Chondrocyte (in vitro differentiated cells): ENCODE measurements at places on chromosomes 6 and 20. TPM values are rescaled to one million over a fixed set of nuclear protein-coding genes. Genes with fewer than 3 reads are reported as not detected.
A peak's percentile ranks its signal among the peaks of the same experiment; 100 is the strongest.

Gene HACE1
- total RNA-seq = 17.1 to 18.2 TPM (median 17.2 TPM) in 3 replicates

Gene FAM209B
- not detected in 3 replicates for total RNA-seq

Gene SLC2A10
- total RNA-seq = 39.6 to 43.5 TPM (median 40.2 TPM) in 3 replicates

Gene RAD21L1
- not detected in 3 replicates for total RNA-seq

Gene BTN1A1
- total RNA-seq = not detected in 3 replicates

Gene PACRG
- total RNA-seq = 0.59 to 2.5 TPM (median 1.1 TPM) in 3 replicates

Gene GLP1R
- not detected in 3 replicates for total RNA-seq

Gene SLC22A16
- not detected in 3 replicates for total RNA-seq

GRCh38 chr6:6619021-6619794, 30.7 kb downstream of the LY86 start:
- H3K4me3 ChIP-seq = no peak overlapping the region
- H3K36me3 ChIP-seq = no peaks in the 10 kb centered on the region
- peaks cover 18% of the 10 kb centered on the region for H3K27me3 ChIP-seq
- H3K4me1 ChIP-seq = peaks cover 10% of the 10 kb centered on the region
- H3K27ac ChIP-seq = no peak overlapping the region

DNA sequence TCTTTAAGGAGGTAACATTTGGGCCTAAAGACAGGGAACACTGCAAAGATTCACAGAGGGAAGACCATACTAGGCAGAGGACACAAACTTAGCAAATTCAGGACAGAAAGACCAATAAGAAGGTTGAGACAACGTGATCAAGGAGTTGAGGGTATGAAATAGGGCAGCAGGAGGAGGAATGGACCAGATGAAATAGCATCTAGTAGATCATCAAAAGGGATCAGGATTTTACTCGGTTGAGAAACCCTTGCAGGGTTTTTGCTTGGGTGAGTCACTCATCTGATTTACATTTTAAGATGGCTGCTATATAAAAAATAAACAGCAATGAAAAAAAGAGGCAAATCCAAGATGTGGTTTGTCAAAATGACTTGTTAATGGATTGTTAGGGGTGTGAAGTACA, 4.7 kb downstream of the BCLAF1 start:
- no peak overlapping the region for H3K4me3 ChIP-seq
- peak overlapping the region; percentile 74 for H3K27ac ChIP-seq
- no peaks in the 10 kb centered on the region for H3K27me3 ChIP-seq
- H3K4me1 ChIP-seq = peaks cover 70% of the 10 kb centered on the region
- no peak for DNase-seq

DNA sequence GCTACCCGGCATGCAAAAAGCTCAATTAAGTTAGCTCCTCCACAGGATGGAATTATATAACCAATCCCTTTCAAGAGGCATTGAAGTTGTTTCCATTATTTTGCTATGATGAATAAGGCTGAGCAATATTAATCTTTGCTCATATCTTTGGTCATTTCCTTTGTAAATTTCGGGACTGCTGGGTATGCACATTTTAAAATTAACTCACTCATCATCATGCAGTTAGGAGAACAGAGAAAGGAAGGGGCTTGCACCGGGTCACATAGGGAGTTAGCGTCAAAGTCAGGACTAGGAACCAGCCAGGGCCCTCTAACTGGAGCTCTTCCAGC, 430 bp upstream of the FAM110A start:
- H3K36me3 ChIP-seq = no peaks in the 10 kb centered on the region
- peak overlapping the region; percentile 78 for H3K4me3 ChIP-seq
- no peak for DNase-seq
- H3K4me1 ChIP-seq = peaks cover 24% of the 10 kb centered on the region
- H3K27ac ChIP-seq = peak overlapping the region; percentile 78

DNA sequence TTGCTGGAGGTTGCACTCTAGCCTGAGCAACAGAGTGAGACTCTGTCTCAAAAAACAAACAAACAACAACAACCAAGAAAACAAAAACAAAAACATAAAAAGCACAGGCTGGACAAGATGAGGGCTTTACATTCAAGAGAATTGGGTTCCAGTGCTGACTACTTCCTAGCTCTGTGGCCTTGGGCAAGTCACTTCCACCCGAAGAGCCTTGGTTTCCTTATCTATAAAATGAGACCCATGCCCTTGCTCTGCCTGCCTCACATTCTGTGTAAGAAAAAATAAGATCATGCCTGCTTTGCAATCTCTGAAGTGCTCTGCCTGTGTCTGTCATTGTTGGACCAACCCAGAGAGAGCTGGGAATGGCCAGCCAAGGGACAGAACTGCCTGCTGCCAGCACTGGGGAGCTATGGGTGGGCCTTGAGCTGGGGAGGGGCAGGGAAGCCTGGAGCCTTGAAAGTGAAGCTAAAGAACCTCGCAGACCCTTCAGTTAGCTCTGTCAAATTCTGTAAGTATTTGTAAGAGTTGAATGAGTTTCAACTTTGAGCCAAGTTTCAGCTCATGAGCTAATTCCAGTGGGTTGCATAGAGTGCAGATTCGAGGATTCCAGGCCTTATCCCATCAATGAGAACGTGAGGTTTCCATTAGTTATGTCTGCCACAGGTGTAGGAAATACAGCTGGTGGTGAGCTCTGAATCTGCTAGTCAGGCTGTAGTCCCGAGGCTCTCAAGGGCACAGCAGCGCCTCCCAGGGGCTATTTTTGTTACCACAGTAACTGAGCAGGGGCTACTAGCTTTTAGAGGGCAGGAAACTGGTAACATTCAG, 93.2 kb downstream of the DLGAP4 start:
- H3K27me3 ChIP-seq = peaks cover 47% of the 10 kb centered on the region
- H3K4me3 ChIP-seq = no peak overlapping the region
- H3K4me1 ChIP-seq = no peaks in the 10 kb centered on the region
- no peak overlapping the region for H3K27ac ChIP-seq

- H3K4me3 ChIP-seq = no peak overlapping the region
- H3K27ac ChIP-seq = peak overlapping the region; percentile 12
- H3K27me3 ChIP-seq = no peaks in the 10 kb centered on the region
- no peaks in the 10 kb centered on the region for H3K36me3 ChIP-seq
- no peak for DNase-seq
These were observed 6.8 kb upstream of the COMMD7 start for GRCh38 chr20:32749914-32750637.

GRCh38 chr6:139644821-139645220, 270.4 kb upstream of the CITED2 start:
- H3K4me3 ChIP-seq = no peak overlapping the region
- peaks cover 37% of the 10 kb centered on the region for H3K4me1 ChIP-seq
- DNase-seq = no peak
- H3K27me3 ChIP-seq = no peaks in the 10 kb centered on the region
- H3K27ac ChIP-seq = peak overlapping the region; percentile 66
- peaks cover 2% of the 10 kb centered on the region for H3K36me3 ChIP-seq

DNA sequence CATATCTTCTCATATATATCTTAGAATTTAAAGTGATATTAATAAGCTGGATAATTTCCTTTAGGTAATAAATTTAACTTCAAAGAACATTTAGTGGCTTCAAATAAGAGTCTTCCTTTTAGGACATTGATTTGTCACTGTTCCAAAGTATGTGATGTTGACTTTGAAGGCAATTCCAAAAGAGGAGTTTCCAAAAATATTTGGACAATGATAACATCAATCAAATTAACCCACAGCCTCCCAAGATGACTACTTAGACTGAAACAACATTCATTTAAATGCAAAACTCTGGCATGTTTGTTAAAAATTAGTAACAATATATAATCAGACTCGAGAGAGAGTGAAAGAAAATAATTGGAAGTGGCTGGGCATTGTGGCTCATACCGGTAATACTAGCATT, 211.1 kb downstream of the OGFRL1 start:
- H3K4me1 ChIP-seq = peaks cover 40% of the 10 kb centered on the region
- H3K27me3 ChIP-seq = no peaks in the 10 kb centered on the region
- H3K27ac ChIP-seq = no peak overlapping the region
- H3K4me3 ChIP-seq = no peak overlapping the region

DNA sequence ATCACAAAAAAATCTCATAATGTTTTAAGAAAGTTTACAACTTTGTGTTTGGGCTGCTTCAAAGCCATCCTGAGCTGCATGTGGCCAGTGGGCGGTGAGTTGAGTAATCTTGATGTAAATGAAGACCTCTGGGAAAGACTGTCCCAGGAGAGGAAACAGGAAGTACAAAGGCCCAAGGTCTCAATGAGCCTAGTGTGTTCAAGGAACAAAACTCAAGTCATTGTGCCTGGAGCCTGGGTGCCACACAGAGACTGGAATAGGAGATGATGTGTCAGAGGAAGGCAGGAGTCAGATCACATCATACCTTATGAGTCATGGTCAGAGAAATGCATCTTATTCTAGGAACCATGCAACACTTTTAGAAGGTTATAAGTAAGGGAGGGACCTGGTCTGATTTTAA, 51.5 kb downstream of the COL19A1 start:
- no peak for DNase-seq
- no peak overlapping the region for H3K4me3 ChIP-seq
- H3K4me1 ChIP-seq = peaks cover 18% of the 10 kb centered on the region
- H3K27ac ChIP-seq = peak overlapping the region; percentile 72
- no peaks in the 10 kb centered on the region for H3K27me3 ChIP-seq

DNA sequence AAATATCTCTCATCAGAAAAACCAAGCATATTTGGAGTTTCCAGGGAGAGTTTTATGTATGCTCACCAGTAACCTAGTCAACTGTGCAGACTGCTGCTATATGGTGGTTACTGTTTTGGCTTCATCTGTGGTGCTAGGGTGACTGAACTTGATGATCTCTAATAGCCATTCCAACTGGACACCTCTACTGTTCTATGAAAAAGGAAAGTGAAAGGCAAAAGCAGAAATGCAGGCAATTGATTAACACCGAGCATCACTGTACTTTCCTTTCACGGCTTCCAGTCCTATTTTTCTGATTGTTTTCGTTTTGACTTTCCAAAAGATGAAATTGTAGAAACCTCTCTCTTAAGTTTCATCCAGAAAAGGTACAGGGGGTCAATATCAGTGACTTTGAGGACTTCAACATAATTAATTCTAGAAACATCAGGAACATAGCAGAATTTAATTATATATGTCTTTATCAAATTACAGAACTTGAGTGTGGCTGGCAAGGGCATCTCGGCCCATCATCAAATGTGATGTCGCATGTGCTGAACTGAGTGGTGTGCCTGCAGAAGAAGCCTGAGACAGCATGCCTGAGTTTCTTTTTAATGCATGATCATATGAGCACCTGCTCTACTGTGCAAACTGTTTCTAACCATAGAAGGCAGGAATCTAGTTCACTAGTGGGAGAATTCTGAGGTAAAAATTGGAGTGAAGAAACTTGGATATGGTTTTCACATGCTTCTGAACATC, 464.3 kb upstream of the FLRT3 start:
- H3K4me1 ChIP-seq = no peaks in the 10 kb centered on the region
- no peak overlapping the region for H3K27ac ChIP-seq
- peaks cover 3% of the 10 kb centered on the region for H3K27me3 ChIP-seq
- H3K4me3 ChIP-seq = no peak overlapping the region
- DNase-seq = no peak

- peak; percentile 24 for DNase-seq
- H3K27ac ChIP-seq = no peak overlapping the region
- no peak overlapping the region for H3K4me3 ChIP-seq
- peaks cover 2% of the 10 kb centered on the region for H3K36me3 ChIP-seq
- H3K4me1 ChIP-seq = peaks cover 6% of the 10 kb centered on the region
- H3K27me3 ChIP-seq = peaks cover 8% of the 10 kb centered on the region
These were observed 42.5 kb downstream of the SPDEF start for GRCh38 chr6:34513646-34514045.

DNA sequence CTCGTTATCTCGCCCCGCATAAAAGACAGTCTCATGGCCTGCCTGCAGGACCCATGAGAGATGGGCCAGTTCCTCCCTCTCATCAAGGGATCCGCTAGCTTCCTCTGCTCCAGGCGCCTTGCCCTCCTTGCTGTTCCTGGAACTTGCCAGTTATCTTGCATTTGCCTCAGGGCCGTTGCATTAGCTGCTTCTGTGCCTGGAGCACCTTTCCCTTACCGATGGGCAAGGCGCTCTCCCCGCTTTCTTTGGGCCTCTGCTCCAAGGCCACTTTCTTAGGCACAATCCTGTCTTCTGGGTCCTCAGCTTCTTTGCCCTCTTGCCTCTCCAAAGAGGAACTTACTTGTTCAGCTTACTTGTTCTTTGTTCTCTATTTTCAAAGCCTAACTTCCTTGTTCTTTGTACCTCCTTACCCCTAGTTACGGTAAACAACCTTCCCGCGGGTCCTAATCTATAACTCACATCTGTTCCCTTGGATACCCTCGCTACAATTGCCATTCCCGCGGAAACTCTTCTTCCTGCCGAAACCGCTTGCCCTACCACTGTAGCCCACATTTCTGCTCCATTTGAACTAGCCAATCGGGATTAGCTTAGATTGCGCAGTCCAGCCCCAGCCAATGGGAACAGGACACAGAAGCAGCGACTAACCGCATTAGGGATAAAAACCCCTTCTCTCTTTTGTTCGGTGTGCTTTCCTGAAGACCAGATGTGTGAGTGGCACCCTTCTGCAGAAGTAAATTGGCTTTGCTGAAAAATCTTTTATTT, 887 bp upstream of the NSFL1C start:
- no peak overlapping the region for H3K27ac ChIP-seq
- no peak for DNase-seq
- H3K27me3 ChIP-seq = no peaks in the 10 kb centered on the region
- H3K4me1 ChIP-seq = peaks cover 53% of the 10 kb centered on the region
- no peaks in the 10 kb centered on the region for H3K36me3 ChIP-seq

DNA sequence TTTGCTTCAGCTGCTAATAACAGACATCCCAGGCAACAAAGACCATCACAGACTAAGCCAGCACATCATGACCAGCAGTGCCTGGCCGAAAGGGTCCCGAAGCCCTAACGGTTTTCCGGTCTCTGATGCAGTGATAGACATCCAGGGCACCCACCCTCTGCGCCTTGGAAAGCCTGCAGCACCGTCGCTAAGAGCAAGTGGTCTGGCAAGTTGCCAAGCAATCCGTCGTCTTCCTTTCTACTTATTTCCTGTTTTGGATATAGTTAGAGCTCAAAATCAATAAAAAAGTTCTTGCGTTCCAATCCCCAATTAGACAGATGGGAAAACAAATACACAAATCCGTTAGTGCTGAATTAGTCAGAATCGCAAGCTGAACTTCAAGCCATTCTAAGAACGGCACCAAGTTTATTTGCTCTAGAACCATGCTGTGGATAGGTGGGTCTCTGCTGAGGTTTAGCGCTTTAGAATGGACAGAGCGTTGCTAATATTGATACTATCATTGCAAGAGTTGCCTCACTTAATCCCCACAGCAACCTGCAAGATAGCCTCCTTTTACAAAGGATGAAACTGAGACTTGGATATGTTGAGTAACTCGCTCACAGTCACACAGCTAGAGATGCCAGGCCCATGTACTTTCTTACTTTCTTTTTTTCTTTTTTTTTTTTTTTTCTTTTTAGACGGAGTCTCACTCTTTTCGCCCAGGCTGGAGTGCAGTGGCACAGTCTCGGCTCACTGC, 163.3 kb upstream of the SNX9 start:
- no peak overlapping the region for H3K4me3 ChIP-seq
- H3K27ac ChIP-seq = no peak overlapping the region
- H3K36me3 ChIP-seq = peaks cover 15% of the 10 kb centered on the region
- H3K27me3 ChIP-seq = no peaks in the 10 kb centered on the region
- H3K4me1 ChIP-seq = no peaks in the 10 kb centered on the region
- DNase-seq = no peak

DNA sequence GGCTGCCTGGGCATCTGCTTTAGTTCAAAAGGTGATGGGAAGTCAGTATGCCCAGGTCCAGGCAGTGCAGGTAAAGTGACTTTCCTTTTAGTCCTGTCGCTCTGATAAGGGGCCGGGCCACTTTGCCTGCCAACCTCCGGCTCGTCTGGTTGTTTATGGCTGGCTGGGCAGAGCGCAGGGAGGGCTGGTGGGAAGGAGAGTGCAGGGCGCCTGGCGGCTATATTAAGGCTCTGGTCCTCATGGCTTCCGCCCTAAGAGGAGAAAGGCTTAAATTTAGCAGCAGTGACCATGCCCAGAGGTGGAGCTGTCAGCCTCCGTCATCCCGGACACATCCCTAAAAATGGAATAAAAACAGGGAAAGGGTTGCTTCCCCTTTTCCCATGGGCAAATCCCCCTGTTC, 14.6 kb downstream of the GATA5 start:
- H3K36me3 ChIP-seq = no peaks in the 10 kb centered on the region
- H3K4me1 ChIP-seq = no peaks in the 10 kb centered on the region
- no peak overlapping the region for H3K27ac ChIP-seq
- DNase-seq = no peak
